Articular chondrocyte of knee joint (primary cell): ENCODE measurements at places on chromosomes 1 and 21. TPM values are rescaled to one million over a fixed set of nuclear protein-coding genes. Genes with fewer than 3 reads are reported as not detected.

Gene PGLYRP3
- total RNA-seq = not detected in 2 replicates

Gene BNIPL
- 0.32 and 0.52 TPM in 2 replicates for total RNA-seq

Gene SPATA45
- total RNA-seq = 0.39 TPM in 1 of 2 replicates, not detected in the other

Gene RGS4
- 2.1 and 4.8 TPM in 2 replicates for total RNA-seq

Gene SYTL1
- 0.13 and 0.22 TPM in 2 replicates for total RNA-seq

Gene PLOD1
- 192 and 220 TPM in 2 replicates for total RNA-seq

Gene LRRIQ3
- 0.39 and 1.5 TPM in 2 replicates for total RNA-seq

Gene GLIS1
- 2.9 and 3.8 TPM in 2 replicates for total RNA-seq

Gene C1orf50
- total RNA-seq = 6.4 and 7.0 TPM in 2 replicates

Gene CA6
- total RNA-seq = not detected in 2 replicates

Gene PLEKHN1
- 0.76 and 0.91 TPM in 2 replicates for total RNA-seq

Gene NEK7
- total RNA-seq = 117 and 162 TPM in 2 replicates

Gene SAMD13
- total RNA-seq = 0.78 and 0.97 TPM in 2 replicates

Gene ANGPTL1
- total RNA-seq = 10.1 and 14.5 TPM in 2 replicates

Gene IL19
- not detected in 2 replicates for total RNA-seq

Gene THEM5
- not detected in 2 replicates for total RNA-seq

Gene NR1I3
- not detected in 2 replicates for total RNA-seq

Gene PLA2G2F
- not detected in 2 replicates for total RNA-seq

Gene ALPL
- total RNA-seq = 8.1 and 15.7 TPM in 2 replicates

Gene SLC25A34
- total RNA-seq = 0.52 and 0.65 TPM in 2 replicates

Gene C1orf141
- total RNA-seq = not detected in 2 replicates

Gene EVA1C
- 5.5 and 7.8 TPM in 2 replicates for total RNA-seq

Gene LAX1
- total RNA-seq = 0.11 and 0.13 TPM in 2 replicates

Gene HCRTR1
- total RNA-seq = not detected in 2 replicates
